ENCODE measurements at places on chromosomes 5 and 9. TPM values are rescaled to one million over a fixed set of nuclear protein-coding genes. Genes with fewer than 3 reads are reported as not detected.
A peak's percentile ranks its signal among the peaks of the same experiment; 100 is the strongest.

GRCh38 chr5:180873615-180874520 lies 12.8 kb upstream of the ZFP62 start:
- DNase-seq: peak; percentile 18
- no peaks in the 10 kb centered on the region for H3K36me3 ChIP-seq
- H3K4me1 ChIP-seq: peaks cover 2% of the 10 kb centered on the region
- H3K4me3 ChIP-seq: no peak overlapping the region

The SMIM33 gene
- 0.32 TPM for total RNA-seq

The CCL21 gene
- not detected for total RNA-seq

The CATSPER3 gene
- total RNA-seq: 0.50 TPM

The STING1 gene
- total RNA-seq: 151 TPM

The F2RL1 gene
- total RNA-seq: 1.1 TPM

DNA sequence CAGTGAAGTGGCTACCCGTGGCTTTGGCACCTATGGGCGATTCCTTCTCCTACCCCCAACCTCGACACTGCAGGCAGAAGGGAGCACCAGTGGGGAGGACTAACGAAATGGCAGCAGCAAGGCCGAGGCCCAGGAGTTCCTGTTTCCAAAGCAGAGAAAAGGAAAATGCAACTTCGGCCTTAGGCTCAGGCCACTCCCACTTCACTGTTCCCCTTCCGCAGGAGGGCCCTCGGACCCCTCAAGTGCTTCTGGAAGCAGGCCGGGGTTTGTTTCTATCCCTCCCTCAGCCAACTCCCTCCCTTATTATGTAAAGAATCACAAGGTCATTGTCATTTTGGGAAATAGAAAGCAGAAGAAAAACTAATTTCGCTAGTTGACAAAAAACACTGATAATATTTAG lies 36.4 kb upstream of the NKX2-5 start:
- peaks cover 39% of the 10 kb centered on the region for H3K27me3 ChIP-seq
- no peak overlapping the region for H3K4me3 ChIP-seq
- no peaks in the 10 kb centered on the region for H3K4me1 ChIP-seq
- no peaks in the 10 kb centered on the region for H3K36me3 ChIP-seq
- no peak for DNase-seq
- no peak overlapping the region for H3K27ac ChIP-seq

DNA sequence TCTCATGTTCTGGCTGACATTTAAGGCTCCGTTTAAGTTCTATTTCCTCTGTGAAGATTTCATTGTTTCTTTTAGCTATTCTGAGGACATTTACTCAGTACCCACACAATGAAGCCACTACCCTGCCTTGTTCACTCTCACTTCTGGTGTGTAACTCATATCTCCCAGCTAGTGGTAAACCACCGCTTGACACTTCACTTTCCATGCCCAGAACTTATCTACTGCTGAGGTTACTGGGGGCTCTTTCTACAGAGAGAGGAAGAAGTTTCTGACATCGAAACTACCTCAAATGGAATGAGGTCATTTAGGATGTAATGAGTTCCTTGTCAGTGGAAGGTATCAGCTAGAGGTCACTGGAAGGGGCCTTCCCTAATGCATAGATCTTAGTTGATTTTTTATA lies 501.5 kb downstream of the DMAC1 start:
- no peak overlapping the region for H3K4me3 ChIP-seq
- H3K36me3 ChIP-seq: no peaks in the 10 kb centered on the region
- H3K27ac ChIP-seq: no peak overlapping the region
- no peak for DNase-seq
- H3K27me3 ChIP-seq: peaks cover 18% of the 10 kb centered on the region

The ADGRV1 gene
- 0.52 TPM for total RNA-seq

All from T-helper 17 cell (primary cell).